ENCODE measurements at places on chromosomes 4 and X. TPM values are rescaled to one million over a fixed set of nuclear protein-coding genes. Genes with fewer than 3 reads are reported as not detected.

The SEC24D gene
- 8.2 TPM for total RNA-seq

The GASK1B gene
- not detected for total RNA-seq

GRCh38 chr4:156238171-156238570, 284.5 kb upstream of the CTSO start:
- DNase-seq: no peak

The CNGA1 gene
- 1.5 TPM for total RNA-seq

The RHOH gene
- total RNA-seq: 11.2 TPM

DNA sequence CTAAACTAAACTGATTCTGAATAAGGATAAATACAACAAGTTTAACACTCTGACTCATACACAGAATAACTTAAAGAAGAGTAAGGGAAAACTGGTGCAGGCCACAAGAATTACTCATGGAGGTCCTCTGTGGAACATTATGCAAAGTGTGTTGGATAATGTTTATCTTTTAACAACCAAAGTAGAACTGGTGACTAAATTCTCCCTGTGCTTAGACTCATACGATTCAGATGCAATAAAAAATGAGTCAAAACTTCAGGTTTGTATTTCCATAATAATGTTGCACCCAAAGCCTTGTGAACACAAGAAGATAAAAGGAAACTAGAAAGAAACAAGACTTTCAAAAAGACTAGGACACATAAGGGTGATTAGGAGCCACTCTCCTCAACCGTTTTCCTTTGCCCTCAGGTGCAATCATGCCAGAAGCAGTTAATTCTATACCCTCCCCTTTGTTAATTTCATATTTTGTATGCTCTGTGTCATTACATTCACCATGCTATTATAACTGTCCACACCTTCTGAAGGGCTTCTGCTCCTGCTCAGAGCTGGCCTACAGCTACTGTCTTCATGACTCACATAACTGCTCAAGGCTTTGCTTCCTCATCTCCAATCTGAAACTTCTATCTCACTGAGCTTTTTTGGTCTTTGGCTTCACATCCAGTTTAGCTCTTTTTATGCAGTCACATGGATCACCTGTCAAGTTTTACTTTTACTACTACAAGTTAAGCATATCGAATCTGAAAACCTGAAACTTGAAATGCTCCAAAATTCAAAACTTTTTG, 60.2 kb downstream of the KCNIP4 start:
- no peak for DNase-seq

DNA sequence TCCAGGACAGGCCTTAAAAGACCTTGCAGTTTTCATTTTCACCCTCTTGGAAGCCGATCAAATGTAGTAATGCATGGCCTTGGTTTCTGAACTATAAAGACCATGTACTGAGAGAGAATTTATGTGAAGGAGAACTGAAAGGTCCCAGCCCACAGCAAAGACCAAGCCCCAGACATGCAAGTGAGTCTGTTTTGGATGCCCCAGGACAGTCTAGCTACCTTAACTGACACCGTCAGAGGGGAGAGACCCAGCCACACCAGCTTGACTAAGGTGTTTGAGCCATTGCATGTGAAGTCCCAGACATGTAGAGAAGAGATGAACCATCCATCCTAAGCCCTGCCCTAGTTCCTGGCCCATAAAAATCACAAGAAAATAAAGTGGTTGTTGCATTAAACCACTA, 316.8 kb upstream of the GATB start:
- DNase-seq: no peak

The RAB41 gene
- not detected for total RNA-seq

- no peak for DNase-seq
Observed at GRCh38 chrX:337331-337831, 18.8 kb upstream of the GTPBP6 start.
